T-cell (primary cell): ENCODE measurements at places on chromosomes 1 and 21. TPM values are rescaled to one million over a fixed set of nuclear protein-coding genes. Genes with fewer than 3 reads are reported as not detected.
A peak's percentile ranks its signal among the peaks of the same experiment; 100 is the strongest.

DNA sequence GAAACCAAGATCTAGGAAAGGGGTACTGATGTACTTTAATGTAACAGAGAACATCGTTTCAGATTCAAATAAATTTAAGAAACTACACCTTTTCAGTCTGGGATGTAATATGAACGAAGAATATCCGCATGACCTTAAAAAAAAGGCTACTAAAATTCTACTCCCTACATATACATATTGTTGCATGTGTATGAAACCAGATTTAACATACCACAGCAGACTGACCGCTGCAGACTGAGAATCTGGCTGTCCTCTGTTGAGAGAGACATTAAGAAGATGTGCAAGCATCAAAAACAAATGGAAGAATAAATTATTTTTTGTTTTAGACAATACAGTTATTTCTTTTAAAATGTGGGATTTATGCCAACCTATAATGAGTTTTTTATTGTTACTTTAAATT lies 166.6 kb downstream of the LMX1A start:
- no peak overlapping the region for H3K4me3 ChIP-seq
- no peak overlapping the region for H3K27ac ChIP-seq
- H3K27me3 ChIP-seq: no peaks in the 10 kb centered on the region
- no peak for DNase-seq
- H3K36me3 ChIP-seq: no peaks in the 10 kb centered on the region
- no peaks in the 10 kb centered on the region for H3K4me1 ChIP-seq

DNA sequence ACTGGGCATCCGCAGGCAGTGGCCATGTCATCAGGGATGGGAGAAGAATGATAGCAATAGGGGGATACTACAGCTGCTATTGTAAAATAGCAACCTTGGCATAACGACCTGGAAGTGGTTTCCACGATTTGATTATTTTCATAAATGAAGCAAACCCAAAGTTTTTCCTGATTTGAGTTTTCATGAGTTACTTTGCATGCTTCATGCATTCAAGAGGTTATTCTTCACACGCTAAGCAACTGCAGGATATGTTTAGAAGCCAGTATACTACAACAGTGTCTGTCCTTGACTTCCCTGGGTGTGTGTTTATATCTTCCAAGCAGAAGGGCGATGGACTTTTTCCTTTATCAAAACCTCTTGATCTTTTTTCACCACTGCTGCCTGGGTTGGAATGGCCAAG lies 281.1 kb upstream of the DUSP10 start:
- no peak overlapping the region for H3K27ac ChIP-seq
- no peak overlapping the region for H3K4me3 ChIP-seq
- no peaks in the 10 kb centered on the region for H3K27me3 ChIP-seq
- no peaks in the 10 kb centered on the region for H3K36me3 ChIP-seq

KRTAP6-1 gene
- not detected for total RNA-seq

VANGL2 gene
- total RNA-seq: not detected

DNA sequence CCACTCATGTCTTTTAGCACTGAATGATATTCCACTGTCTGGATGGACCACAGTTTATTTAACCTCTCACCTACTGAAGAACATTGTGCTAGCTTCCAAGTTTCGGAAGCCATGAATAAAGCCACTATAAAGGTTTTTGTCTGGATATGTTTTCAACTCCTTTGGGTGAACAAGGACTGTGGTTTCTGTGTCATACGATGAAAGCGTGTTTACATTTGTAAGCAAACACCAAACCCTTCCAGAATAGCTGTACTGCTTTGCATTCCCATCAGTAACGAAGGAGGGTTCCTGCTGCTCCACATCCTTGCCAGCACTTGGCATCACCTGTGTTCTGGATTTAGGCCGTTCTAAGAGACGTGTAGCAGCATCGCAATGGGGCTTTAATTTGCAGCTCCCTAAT lies 10.7 kb upstream of the ARHGEF16 start:
- no peak for DNase-seq
- peaks cover 32% of the 10 kb centered on the region for H3K27me3 ChIP-seq
- H3K4me3 ChIP-seq: no peak overlapping the region

DNA sequence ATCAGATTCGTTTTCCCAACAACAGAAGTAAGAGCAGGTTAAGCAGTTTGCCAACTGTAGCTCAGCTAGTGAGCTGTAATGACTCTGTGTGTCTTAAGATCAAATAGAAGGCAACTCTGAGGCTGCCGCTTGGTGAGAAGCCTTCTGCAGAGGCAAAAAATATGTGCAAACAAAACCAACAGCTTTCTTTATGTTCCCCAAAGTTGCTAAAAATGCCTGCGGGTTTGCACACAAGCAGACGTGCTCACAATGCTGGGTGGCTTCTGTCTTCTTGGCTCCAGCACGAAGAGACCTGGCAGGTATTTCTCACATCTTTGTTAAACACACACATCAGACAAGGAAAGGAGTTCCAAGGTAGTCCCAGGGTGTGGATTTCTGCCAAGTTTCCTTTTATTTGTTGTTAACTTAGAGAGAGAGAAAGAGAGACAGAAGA lies 158.9 kb upstream of the JUN start:
- DNase-seq: peak; percentile 12
- peak overlapping the region; percentile 40 for H3K27ac ChIP-seq
- H3K4me1 ChIP-seq: peaks cover 50% of the 10 kb centered on the region
- H3K36me3 ChIP-seq: no peaks in the 10 kb centered on the region

DNA sequence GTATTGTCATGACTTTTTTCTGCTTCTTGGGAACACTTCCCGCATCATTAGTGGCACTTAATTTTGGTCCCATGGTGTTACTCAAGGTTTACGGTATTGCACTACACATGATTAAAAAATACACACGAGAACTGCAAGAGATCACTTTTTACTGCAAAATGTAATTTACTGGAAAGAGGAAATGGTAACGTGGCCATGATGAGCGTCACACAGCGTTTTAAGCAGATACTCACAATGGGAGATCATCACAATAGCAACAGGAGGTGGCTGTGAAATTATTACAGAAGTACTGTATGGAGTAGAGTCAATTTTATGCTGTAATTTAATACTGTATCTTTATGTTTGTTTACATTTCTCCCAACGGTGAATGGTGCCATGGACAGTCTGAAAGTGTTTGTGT lies 1510.3 kb downstream of the AMY1C start:
- no peak overlapping the region for H3K27ac ChIP-seq
- no peaks in the 10 kb centered on the region for H3K27me3 ChIP-seq
- no peaks in the 10 kb centered on the region for H3K4me1 ChIP-seq
- no peak overlapping the region for H3K4me3 ChIP-seq
- no peaks in the 10 kb centered on the region for H3K36me3 ChIP-seq

DNA sequence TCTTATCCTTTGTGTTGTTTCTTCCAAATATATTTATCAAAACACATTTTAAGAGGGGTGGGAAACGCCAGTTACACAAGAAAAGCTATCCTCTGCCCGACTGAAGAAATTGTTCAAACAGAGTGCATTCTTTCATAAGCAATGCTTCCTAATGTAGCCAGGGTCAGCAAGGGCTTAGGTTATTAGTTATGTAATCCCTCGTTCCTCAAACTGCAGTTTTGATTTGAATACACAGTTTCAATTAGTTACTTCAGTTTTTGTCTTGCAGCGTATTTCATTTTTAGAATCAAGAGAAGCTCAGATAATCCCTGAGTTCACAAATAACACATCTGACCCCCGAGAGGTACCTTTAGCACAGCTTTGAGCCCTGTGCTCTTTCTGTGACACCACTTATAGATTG lies 141.7 kb upstream of the NRIP1 start:
- H3K36me3 ChIP-seq: no peaks in the 10 kb centered on the region
- H3K4me1 ChIP-seq: no peaks in the 10 kb centered on the region
- no peak overlapping the region for H3K4me3 ChIP-seq
- no peak for DNase-seq
- H3K27me3 ChIP-seq: peaks cover 4% of the 10 kb centered on the region
- H3K27ac ChIP-seq: no peak overlapping the region

- DNase-seq: no peak
- no peak overlapping the region for H3K4me3 ChIP-seq
- H3K36me3 ChIP-seq: no peaks in the 10 kb centered on the region
- no peak overlapping the region for H3K27ac ChIP-seq
- no peaks in the 10 kb centered on the region for H3K4me1 ChIP-seq
- no peaks in the 10 kb centered on the region for H3K27me3 ChIP-seq
Measured at GRCh38 chr1:7444363-7444762, 326.7 kb upstream of the VAMP3 start.

- no peaks in the 10 kb centered on the region for H3K36me3 ChIP-seq
- no peak for DNase-seq
- H3K4me3 ChIP-seq: no peak overlapping the region
- H3K4me1 ChIP-seq: no peaks in the 10 kb centered on the region
- no peak overlapping the region for H3K27ac ChIP-seq
- H3K27me3 ChIP-seq: no peaks in the 10 kb centered on the region
Measured at GRCh38 chr1:231950331-231951128, 323.9 kb downstream of the DISC1 start.

DNA sequence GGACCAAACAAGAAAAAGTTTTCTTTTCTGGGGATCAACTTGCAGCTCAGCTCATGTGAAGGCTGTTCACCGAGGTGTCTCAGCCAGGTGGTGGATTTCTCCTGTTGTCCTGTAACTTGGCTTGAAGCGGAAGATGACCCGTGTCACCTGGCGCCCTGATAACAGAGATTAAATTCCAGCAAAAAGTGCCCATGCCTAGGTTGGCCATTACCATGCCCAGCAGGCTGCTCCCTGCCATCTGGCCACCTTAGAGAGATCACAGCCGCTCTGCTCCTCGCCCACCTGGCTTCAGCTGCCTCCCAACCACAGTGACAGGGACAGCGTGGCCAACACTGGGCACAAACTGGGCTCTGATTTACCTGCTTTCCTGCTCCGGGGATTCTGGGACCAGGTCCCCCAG lies 149.5 kb downstream of the ZBTB18 start:
- H3K36me3 ChIP-seq: no peaks in the 10 kb centered on the region
- H3K27ac ChIP-seq: no peak overlapping the region
- H3K27me3 ChIP-seq: peaks cover 19% of the 10 kb centered on the region
- no peak overlapping the region for H3K4me3 ChIP-seq

GRCh38 chr1:9284061-9284460 lies 8.6 kb upstream of the SPSB1 start:
- H3K27ac ChIP-seq: no peak overlapping the region
- peaks cover 24% of the 10 kb centered on the region for H3K27me3 ChIP-seq
- no peaks in the 10 kb centered on the region for H3K36me3 ChIP-seq
- H3K4me1 ChIP-seq: peaks cover 49% of the 10 kb centered on the region

GRCh38 chr1:53549781-53550180 lies 90.6 kb downstream of the DMRTB1 start:
- no peak for DNase-seq
- H3K36me3 ChIP-seq: no peaks in the 10 kb centered on the region
- peaks cover 9% of the 10 kb centered on the region for H3K4me1 ChIP-seq
- H3K27me3 ChIP-seq: peaks cover 15% of the 10 kb centered on the region
- no peak overlapping the region for H3K27ac ChIP-seq

GRCh38 chr1:26913754-26914619 lies at the start of gene NR0B2:
TSS of gene NR0B2 (minus strand) at chr1:26913975. CDS start at chr1:26913940, 35 bp downstream.
- no peak for DNase-seq
- H3K4me3 ChIP-seq: no peak within 1 kb of the TSS
- H3K27me3 ChIP-seq: no peaks in the 10 kb centered on the region
- no peak within 1 kb of the TSS for H3K27ac ChIP-seq
- H3K36me3 ChIP-seq: no peaks in the 10 kb centered on the region
- no peaks in the 10 kb centered on the region for H3K4me1 ChIP-seq

PTPN14 gene
- 0.36 TPM for total RNA-seq

DNA sequence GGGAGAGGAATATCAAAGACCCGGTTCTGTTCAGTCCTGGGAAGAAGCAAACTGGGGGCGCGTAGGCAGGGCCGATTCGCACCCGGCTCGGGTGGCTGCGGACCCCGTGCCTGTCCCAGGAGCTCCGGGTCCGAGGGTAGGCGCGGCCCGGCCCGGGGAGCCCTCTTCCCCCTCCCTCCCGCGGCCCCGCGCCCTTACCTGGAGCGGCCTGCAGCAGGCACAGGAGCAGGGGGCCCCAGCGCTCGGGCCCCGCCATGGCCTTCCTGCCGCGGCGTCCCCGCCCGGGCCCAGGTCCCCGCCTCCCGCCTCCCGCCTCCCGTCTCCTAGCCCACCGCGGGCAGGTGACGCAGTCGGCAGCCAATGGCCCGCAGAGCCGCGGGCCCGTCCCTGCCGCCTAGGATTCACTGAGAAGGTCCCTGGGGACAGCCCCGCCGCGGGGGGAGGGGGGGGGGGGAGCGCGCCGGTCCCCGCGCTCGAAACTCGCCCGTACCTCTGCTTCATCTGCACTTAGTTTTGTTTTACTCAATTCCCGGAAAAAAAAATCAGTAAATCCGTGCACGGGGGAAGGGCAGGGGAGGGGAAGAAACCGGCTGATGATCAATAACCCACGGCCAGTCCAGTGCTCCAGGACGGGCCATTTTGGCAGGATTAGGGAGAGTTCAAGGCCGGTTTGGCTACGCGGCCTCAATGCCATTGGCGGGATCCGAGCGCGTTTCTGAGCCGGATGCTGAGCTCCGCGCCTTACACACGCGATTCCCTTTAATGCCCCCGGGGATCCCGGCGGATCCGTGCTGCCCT lies at the start of gene IFNLR1:
IFNLR1 (minus strand) TSS at position 297 of the 798 bp plus-strand sequence; CDS start at position 256, 41 bp downstream.
- H3K36me3 ChIP-seq: no peaks in the 10 kb centered on the region
- peaks cover 6% of the 10 kb centered on the region for H3K27me3 ChIP-seq
- DNase-seq: peak; percentile 62
- H3K4me1 ChIP-seq: peaks cover 15% of the 10 kb centered on the region
